ENCODE measurements at places on chromosomes 6 and 20.

- DNase-seq = no peak
Measured at GRCh38 chr20:47175493-47175892, 181.0 kb downstream of the ZMYND8 start.

DNA sequence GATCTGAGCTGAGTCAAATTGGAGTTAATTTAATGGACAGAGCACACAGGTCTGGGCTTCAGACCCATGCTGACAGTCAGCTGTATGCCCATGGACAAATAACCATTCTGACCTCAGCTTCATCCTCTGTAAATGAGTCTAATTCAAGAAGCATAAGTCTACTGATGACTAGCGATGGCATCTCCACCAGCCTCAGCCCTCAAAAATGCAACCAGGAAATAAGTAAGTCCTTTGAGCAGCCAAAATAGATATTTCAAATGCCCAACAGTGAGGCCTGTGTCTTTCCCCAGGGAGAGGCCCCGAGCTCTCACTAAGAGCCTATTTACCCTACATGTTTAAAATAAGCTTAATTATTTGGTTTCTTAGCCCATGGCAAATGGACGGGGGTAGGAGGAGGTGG is 114.2 kb upstream of the MTHFD1L start:
- no peak for DNase-seq

GRCh38 chr20:46070215-46070900 is 19.4 kb downstream of the NCOA5 start:
- no peak for DNase-seq

DNA sequence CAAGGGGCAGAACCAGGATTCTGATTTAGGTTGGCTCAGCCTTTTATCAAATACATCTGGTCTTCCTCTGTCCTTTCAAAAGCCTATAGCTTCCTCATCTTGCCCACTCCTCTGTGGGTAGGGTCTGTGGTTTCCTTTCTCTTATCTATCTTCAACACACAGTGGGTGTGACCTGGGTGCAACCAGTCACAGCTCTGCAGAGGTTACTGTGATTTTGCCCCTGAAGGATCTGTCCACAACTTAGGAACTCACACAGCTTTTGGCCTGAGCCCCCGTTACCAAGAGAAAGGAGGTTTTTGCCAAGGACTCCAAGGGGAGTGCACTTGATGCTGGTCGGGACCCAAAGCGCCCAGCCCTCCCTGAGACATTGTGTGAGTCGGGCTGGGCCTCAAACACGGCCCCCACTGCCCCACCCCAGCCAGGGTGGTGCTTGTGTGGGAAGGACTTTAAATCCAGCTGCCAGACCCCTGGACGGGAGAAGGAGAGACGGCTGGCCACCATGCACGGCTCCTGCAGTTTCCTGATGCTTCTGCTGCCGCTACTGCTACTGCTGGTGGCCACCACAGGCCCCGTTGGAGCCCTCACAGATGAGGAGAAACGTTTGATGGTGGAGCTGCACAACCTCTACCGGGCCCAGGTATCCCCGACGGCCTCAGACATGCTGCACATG is at the start of gene PI16:
PI16 (plus strand) TSS at position 477 of the 670 bp plus-strand sequence; CDS start at position 500, 23 bp downstream.
- no peak for DNase-seq

GRCh38 chr6:14012313-14013030 is 87.7 kb downstream of the RNF182 start:
- DNase-seq = no peak

DNA sequence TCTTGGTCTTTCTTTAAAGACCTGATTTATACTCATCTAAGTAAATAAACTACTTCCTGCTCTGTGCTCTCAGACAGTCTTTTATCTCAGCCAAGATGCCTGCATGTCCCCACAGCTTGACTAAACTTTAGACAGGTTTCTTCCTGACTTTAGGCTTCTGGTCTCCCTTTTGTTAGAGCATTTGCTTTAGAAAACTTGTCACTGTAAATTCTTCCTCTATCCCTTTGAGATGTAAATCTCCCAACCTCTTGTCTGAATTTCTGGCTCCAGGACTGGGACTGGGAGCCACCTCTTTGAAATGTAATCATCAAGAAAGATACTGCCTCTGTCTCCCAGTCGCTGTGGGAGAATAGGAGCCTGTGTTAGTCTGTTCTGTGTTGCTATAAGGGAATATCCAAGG is 739.9 kb downstream of the C6orf118 start:
- no peak for DNase-seq

DNA sequence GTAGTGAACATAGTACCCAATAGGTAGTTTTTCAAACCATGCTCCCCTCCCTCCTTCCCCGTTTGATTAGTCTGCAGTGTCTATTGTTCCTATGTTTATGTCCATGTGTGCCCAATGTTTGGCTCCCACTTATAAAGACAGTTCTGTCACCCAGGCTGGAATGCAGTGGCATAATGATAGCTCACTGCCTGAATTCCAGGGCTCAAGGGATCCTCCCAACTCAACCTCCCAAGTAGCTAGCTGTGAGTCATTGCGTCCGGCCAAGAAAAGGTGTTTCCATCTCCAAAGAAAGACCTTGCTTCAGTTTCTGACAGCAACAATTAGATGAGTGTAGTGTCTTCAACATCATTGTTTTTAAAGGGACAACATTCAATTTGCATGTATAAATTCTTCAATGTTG is 131.1 kb upstream of the CEP162 start:
- no peak for DNase-seq

- no peak for DNase-seq
Measured at GRCh38 chr6:93079061-93079460, 340.3 kb downstream of the EPHA7 start.

DNA sequence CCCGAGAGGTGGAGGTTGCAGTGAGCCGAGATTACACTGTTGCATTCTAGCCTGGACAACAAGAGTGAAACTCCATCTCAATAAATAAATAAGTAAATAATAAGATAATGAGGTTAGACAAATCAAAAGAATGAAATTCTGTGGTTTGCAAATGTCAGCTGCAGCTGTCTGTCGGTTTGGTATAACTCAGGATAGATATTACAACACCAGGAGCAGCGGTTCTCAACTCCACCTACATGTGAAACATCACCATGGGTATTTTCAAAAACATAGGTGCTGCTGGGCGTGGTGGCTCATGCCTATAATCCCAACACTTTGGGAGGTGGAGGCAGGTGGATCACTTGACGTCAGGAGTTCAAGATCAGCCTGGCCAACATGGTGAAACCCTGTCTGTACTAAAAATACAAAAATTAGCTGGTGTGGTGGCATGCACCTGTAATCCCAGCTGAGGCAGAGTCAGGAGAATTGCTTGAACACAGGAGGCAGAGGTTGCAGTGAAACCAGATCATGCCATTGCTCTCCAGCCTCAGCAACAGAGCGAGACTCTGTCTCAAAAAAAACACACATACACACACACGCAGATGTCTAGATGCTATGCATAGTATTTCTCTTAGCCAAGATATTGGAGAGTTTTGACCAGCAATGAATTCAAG is 126.1 kb upstream of the LAMP5 start:
- DNase-seq = no peak

- no peak for DNase-seq
Measured at GRCh38 chr20:32037929-32038328, 14.1 kb upstream of the HCK start.

- no peak for DNase-seq
Measured at GRCh38 chr6:36578030-36578429, 16.1 kb upstream of the SRSF3 start.

DNA sequence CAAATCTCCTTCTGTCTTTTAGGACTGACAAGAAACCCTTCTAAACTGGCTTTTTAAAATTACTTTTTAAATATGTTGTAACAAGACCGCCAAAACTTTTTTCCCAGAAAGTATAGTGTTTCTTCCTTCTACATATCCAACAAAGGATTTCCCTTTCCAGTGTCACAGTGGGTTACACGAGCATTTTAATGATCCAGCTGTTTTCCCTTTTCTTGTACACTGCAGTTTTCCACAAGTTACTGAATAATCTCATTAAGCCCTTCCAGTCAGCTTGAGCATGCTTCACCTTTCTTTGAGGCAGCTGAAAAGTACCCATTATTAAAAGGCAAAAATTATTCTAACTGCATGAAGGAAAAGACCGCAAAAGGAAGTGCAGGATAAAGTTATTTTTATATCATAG is 48.6 kb downstream of the CD24 start:
- no peak for DNase-seq

- no peak for DNase-seq
Measured at GRCh38 chr6:90425161-90425641, 128.6 kb upstream of the BACH2 start.

- no peak for DNase-seq
Measured at GRCh38 chr20:57397693-57398108, 6.5 kb downstream of the RBM38 start.

GRCh38 chr6:140599916-140600315 is 1225.5 kb upstream of the CITED2 start:
- no peak for DNase-seq

GRCh38 chr6:3905945-3906845 is 57.0 kb downstream of the FAM50B start:
- DNase-seq = no peak

DNA sequence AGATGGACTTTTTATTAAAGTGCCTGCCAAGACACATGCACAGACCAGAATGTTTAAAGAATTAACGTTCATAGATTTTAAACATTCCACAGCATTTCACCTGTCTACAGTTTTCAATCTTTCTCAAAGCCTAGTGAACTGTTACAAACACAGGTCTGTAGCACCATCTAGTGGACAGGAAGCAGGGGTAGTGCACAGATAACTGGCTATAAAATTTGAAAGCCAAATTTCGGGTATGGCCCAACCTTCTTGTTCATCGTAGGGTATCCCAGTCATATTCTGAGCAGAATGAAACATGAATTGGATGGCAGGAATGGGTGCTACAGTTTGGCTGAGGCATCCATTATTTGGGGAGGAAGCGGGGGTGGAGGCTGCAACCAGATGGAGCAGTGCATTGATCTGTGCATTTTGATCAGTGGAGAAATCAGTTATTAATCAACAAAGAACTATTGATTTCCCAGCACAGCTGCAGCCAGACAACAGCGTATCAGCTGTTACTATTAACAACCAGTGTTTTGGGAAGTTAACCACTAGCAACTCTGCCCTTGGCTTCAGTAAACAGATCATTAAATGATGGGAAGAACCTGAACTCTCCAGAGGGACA is 56.1 kb upstream of the B3GAT2 start:
- DNase-seq = peak; percentile 11

- no peak for DNase-seq
Measured at GRCh38 chr20:47749339-47749738, 35.9 kb downstream of the SULF2 start.

DNA sequence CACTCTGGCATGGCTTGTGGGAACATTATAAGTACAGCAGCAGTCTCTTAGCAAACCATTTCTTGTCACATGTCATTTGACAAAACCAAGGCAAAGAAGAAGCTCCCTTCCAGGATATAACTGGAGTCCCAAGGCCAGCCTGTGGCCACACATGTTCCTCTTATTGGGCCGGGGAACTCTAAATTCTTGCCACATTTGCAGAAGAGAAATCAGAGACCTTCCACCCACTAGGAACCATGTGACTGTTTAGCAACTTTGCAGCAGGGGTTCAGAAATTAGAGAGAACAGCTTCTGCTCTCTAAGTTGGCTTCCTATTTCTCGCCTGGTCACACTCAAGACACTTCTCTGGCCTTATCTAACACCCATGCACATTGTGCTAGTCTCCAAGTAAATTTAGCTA is 20.4 kb upstream of the MEP1A start:
- no peak for DNase-seq

- no peak for DNase-seq
Measured at GRCh38 chr6:160138839-160139419, 17.3 kb downstream of the SLC22A1 start.

DNA sequence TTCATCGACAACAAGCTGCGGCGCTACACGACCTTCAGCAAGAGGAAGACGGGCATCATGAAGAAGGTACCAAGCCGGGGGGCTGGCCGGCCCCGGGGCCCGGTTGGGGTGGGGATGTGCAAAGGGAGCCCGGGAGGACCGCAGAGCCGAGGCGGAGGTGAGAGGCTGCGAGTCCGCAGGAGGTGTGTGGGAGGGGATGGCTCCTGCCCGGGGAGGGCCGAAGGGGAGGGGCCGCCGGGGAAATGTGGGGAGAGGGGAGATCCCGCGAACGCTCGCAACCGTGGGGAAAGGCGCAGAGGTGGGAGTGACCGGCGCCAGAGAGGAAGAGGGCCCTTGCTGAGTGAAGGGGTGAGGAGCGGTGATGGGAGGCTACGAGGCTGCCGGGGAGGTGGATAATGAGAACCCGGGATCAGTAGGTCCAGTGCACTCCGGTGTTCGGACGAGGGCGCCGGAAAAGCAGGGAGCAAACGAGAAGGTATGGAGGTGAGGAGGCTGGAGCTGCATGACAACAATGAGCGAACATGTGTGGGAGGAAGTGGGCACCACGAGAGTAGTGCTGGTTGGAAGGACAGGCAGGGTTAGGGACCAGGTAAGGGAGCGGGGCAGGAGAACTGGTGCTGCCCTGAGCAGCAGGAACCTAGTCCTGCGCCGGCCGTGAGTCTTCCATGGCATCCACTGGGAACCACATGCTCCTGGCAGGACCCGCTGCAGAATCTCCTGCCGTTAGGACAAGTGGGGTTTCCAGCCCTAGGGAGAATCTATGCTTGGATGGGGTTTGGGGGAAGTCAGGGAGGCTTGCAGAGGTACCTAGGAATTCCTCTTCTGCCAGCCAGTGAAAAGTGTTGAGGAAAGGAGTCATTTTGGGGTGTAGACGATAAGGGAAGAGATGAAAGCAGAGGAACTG is 1.3 kb downstream of the SRF start:
- no peak for DNase-seq

- no peak for DNase-seq
Measured at GRCh38 chr20:46959821-46960220, 65.2 kb downstream of the EYA2 start.

- DNase-seq = no peak
Measured at GRCh38 chr6:168221000-168221399, 98.6 kb downstream of the DACT2 start.

DNA sequence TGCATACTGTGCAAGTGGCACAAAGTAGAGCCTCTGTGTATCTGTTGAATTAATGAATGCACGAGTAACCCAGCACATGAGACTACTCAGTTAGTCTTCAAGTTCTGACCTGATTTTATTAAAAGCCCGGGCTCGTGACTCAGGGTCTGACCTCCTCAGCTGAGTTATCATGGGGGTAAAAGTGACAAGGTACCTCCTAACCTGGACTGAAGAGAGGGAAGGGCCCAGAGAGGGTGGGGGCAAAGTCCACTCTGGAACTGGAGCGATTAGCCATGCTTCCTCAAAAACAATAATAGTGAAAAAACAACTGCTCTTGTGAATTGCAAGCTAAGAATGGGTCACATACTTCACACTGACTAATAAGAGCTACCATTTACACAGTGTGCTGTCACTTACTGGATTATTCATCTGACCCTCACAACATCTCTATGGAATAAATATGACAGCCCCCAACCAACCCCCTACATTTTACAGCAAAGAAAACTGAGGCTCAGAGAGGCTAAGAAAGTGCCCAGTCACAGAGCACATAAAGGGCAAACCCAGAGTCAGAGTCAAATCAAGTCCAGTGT is 26.7 kb downstream of the TRERF1 start:
- DNase-seq = no peak
